ENCODE measurements at places on chromosomes 2 and 18.

- no peak for DNase-seq
Observed at GRCh38 chr2:24793761-24794435, 673 bp downstream of the CENPO start.

DNA sequence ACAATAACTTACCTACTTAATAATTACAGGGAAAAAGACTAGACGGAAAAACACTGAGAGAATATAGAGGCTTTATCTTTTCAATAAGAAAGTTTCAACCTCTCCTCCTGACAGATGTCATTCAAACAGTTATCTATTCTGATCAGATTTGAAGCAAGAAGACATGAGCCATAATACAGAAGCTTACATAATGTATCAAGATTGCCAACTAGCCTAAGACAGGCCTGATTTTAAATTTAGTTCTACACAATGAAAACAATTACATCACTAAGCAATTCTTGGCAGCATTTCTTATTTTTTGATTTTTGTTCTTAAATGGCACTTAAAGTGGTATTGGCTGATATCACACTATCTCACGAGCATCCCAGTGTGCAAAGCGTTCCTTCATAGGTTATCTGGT lies 41.6 kb downstream of the GPR155 start:
- no peak for DNase-seq

DNA sequence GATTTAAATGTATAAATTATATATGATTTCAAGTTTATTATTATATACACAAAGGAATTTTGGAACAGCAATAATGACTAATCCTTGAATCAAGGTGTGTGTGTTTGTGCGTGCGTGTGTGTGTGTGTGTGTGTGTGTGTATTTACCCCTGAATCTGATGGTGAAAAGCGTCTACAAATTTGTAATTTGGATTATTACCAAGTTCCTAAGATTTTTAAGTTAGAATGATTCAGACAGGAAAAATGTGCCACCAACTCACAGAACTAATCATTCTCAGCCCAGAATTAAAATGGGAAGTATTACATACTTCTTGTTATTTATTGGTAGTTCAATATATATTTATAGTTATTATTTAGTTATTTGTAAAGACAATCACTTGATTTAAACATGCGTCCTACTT lies 12.3 kb downstream of the CALCRL start:
- DNase-seq: no peak

- DNase-seq: peak; percentile 24
Observed at GRCh38 chr2:48114256-48114655, 208.0 kb upstream of the FBXO11 start.

DNA sequence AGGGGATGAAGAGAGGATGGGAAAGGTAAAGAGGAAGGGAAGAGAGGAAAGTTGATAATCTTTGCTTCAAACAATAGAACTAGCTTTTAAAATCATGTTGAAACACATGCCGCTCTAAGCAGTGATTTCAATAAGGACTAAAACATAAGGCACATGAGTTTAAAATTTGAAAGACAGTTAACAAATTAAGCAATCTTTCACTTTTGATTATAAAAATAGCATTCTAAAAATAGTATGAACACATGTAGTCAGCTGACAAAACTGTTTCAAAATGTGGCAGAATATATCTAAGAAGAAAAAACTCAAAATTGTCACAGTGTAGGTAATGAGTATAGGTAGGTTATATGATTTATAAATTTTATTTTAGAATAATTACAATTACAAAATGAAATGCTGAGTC lies 25.3 kb downstream of the PSME4 start:
- DNase-seq: no peak

DNA sequence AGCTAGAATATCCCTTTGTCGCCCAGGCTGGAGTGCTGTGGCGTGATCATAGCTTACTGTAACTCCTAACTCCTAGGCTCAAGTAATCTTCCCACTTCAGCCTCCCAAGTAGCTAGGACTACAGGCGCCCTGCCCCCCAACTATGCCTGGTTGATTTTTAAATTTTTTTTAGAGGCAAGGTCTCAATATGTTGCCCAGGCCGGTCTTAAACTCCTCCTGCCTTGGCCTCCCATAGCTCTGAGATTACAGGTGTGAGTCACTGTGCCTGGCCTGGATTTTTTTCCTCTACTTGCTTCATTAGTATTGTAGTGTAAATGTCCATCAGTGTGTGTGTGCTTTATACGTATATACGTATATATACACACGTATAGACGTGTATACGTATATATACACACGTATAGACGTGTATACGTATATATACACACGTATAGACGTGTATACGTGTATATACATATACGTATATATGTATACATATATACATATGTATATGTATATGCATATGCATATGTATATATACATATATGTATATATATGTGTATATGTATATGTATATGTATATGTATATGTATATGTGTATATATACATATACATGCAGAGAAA lies 124.4 kb downstream of the DIS3L2 start:
- DNase-seq: no peak

DNA sequence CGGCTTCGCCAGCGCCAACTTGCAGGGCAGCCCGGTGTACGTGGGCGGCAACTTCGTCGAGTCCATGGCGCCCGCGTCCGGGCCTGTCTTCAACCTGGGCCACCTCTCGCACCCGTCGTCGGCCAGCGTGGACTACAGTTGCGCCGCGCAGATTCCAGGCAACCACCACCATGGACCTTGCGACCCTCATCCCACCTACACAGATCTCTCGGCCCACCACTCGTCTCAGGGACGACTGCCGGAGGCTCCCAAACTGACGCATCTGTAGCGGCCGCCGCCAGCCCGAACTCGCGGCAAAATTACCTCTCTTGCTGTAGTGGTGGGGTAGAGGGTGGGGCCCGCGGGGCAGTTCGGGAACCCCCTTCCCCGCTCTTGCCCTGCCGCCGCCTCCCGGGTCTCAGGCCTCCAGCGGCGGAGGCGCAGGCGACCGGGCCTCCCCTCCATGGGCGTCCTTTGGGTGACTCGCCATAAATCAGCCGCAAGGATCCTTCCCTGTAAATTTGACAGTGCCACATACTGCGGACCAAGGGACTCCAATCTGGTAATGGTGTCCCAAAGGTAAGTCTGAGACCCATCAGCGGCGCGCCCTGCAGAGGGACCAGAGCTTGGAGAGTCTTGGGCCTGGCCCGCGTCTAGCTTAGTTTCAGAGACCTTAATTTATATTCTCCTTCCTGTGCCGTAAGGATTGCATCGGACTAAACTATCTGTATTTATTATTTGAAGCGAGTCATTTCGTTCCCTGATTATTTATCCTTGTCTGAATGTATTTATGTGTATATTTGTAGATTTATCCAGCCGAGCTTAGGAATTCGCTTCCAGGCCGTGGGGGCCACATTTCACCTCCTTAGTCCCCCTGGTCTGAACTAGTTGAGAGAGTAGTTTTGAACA lies 15.1 kb downstream of the HOXD3 start:
- no peak for DNase-seq

DNA sequence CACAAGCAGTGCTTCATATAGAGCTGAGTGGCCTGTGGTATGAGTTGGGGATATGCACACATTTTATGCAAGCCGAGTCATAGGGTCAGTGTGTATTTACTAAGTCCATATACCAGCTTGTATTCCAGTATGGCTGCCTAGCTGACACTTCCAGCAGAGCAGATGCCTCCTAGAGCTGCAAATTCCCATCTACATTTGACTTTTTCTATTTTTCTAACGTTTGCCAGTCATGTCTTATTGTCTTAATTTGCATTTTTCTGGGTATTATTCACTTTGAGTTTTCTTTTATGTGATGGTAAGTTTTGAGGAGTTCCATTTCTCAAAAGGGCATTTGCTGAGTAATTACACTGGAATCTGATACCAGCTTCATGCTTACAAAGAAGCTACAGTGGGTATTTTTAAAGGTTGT lies 334.5 kb upstream of the CDH2 start:
- DNase-seq: no peak

DNA sequence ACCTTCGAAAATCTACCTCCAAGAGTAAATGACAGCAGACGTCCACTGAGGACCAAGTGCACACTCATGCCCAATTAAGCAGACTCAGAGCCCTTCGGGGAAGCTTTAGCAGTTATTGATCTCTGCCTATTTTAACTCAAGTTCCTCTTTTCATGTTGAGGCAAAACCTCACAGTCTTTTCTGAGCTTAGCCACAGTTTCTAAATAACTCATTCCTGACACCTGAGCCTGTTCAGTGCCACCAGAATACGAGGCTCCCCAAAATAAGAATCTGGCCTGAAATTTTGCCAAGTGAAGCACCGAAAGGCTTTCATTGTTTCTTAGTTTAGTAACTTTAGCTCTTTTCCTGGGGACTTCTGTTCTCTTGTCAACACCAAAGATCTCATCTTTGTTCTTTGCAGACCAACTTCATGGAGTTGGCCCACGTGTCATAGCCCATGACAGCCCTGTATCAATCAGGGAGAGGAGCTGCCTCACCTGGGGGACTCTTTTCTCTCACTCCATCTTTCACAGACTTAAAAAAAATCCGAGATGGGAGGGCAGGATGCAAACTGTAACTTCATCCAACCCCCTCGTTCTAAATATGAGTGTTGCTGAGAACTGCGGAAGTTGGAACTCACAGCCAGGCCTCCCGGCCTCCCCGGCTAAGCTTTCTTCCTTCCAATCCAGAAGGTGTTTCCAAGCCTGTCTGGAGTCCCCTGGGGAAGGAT lies 22.2 kb downstream of the INPP5D start:
- DNase-seq: no peak

DNA sequence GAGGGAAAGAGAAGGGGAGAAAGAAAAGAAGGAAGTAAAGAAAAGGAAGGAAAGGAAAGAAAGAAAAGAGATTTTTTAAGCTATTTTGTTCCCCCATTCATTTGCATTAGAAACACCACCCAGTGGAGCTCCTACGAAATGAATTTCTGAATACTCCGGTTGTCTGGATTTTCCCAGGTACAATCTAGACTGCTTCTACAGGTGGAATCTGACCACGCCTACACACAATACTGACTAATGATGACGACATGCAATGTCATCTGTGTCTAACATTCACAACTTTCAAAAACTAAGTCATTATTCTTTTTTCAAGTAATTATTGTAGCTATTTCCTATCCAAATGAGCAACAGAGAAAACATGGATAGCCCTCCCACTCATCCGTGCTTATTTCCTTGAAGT lies 121.7 kb downstream of the ZNF516 start:
- no peak for DNase-seq

- no peak for DNase-seq
Observed at GRCh38 chr2:203893401-203893800, 25.8 kb downstream of the CTLA4 start.

DNA sequence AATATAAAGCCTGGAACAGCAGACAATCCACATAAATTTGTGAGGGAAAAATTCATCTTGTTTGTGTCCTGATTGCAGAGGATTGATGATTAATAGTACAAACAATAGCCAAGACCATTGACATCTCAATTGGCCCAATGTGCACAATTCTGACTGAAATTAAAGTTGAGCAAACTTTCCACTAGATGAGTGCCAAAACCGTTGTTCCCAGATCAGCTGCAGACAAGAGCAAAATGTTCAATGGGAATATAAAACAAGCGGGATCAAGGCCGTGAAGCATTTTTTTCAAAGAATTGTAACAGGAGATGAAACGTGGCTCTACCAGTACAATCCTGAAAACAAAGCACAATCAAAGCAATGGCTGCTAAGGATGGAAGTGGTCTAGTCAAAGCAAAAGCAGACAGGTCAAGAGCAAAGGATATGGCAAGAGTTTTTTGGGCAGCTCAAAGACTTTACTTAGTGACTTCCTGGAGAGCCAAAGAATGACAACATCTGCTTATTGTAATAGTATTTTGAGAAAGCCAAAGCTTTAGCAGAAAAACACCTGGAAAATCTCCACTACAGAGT lies 55.9 kb upstream of the KIF5C start:
- no peak for DNase-seq

DNA sequence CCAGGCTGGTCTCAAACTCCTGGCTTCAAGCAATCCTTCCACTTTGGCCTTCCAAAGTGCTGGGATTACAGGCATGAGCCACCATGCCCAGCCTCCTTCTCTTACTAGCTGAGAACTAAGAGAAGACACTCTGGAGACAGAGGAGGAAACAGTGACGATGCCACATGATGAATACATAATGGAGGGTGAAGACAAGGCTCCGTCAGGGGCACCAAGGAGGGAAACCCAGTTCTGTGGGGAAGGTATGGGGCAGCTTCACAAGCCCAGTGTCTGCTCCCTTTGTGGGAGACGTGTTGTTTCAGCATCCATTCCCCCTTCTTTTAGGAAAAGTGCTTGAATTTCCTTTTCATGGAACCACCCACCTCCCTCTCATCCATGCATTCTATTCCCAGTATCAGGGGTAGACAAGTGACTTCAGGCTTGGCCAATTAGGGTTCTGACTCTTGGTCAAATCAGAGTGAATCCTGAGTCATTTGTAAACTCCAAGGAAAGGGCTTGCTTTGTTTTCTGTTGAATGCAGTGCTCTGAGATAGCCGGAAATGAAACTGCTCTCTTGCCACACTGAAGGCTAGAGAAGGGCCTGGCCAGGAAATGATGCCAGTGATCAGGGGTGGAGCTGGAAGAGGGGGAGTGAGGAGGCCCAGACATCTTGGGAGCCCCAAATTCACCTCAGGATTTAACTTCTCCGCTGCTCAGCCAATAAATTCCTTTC lies 23.7 kb downstream of the TMEM127 start:
- peak; percentile 68 for DNase-seq

- no peak for DNase-seq
Observed at GRCh38 chr2:19607931-19608771, 249.7 kb upstream of the OSR1 start.

DNA sequence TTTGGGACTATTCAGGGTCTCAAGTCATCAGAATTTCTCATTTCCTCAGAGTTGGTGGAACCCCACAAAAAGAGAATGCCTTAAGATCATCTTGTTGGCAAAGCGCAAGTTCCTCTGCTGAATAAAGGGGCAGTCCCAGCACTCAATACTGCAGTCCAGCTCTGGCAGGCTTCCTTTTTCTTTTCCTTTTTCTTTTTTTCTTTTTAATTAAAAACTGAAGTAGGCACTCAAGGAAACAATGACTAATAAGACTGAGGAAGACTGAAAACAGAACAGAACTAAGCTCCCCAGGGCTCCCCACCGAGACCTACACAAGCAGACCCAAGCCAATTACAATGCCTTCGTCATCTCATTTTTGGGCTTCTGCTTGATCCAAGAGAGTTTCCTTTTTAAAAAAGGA lies 82.0 kb downstream of the STK39 start:
- no peak for DNase-seq

DNA sequence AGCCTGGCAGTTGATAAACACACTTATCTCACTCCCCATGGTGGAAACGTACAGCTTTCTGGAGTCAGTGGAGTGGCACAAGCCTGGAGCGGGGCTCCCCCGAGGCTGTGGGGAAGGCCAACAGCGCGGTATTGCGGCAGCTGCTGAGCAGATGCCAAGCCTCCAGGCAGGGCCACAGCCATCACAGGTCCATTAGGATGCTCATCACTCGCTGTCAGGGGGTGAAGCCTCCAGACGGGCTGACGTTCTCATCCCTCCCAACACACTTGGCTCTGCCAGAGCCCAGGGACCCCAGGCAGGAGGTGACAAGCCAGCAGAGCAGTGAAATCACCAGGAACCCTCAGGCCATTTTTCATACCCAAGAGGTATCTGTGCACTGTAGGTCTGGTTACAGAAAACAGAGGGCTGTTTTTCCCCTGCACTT lies 529.2 kb upstream of the KLHL29 start:
- DNase-seq: no peak

- peak; percentile 65 for DNase-seq
Observed at GRCh38 chr2:204110338-204110741, 173.8 kb downstream of the ICOS start.

- no peak for DNase-seq
Observed at GRCh38 chr2:188032306-188032705, 259.4 kb upstream of the GULP1 start.

Measured in CD4-positive, alpha-beta T cell treated with Interleukin-12 subunit alpha and Interleukin-12 subunit beta, for 1 hour (primary cell).